ENCODE measurements at places on chromosomes 11 and 22.

- DNase-seq, result no peak
Observed at GRCh38 chr11:61555051-61555969, 25.6 kb downstream of the SYT7 start.

DNA sequence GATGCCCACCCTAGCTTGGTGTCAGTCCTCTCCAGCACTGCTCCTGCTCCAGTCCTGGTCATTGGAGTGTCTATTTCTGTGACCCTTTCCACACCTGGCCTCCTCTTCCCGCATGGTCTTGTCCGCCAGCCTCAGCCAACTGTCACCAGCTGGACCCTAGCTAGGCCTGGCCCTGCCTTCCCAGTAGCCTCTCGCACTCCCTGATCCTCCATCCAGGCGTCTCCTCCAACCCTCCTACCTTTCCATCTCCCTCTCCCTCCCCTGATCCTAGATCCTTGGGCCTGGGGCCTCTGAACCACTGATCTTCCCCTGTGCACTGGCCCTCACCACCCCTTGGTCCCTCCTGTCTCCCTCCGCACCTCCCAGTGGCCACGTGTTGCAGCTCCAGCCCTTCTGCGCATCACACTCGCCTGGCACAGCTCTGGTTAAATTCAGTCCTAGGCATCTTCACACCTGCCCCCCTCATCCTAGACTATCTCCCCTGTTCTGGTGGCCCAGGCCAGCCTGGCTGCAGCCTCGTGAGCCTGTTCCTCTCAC, 9.9 kb downstream of the SYNGR1 start:
- no peak for DNase-seq

- DNase-seq, result no peak
Observed at GRCh38 chr11:123065621-123066020, 3.7 kb upstream of the HSPA8 start.

GRCh38 chr22:35888181-35888870, 140.3 kb downstream of the RBFOX2 start:
- no peak for DNase-seq

- no peak for DNase-seq
Observed at GRCh38 chr11:19499026-19499669, 213.5 kb upstream of the NAV2 start.

DNA sequence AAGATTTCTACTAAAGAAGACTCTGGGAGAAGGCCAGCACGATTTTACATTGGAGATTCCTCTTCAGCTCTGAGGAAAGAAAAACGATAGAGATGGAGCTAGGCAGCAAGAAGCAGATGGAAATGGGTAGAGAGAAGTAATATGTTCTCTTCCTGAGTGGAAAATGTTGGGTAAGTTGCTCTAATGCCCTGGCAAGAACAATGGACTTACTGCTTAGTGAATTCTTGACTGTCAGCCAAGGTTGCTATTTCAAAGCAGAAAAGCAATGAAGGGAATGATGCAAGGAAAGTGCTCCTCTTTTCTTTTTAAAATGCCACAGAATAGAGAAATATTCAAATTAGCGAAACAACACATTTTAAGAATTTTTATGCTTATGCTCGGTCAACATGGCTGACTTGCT, 38.4 kb upstream of the CWF19L2 start:
- DNase-seq, result no peak

GRCh38 chr11:133790995-133791394, 54.3 kb downstream of the SPATA19 start:
- DNase-seq, result no peak

GRCh38 chr22:46537225-46537945, at the start of gene CELSR1:
Gene CELSR1, minus strand, starts transcription at chr22:46537620. Its CDS starts 450 bp downstream, at chr22:46537170.
- no peak for DNase-seq

GRCh38 chr11:116375221-116375620, 397.6 kb downstream of the BUD13 start:
- DNase-seq, result no peak

GRCh38 chr11:48034926-48035871, 54.8 kb downstream of the PTPRJ start:
- DNase-seq, result peak; percentile 93

DNA sequence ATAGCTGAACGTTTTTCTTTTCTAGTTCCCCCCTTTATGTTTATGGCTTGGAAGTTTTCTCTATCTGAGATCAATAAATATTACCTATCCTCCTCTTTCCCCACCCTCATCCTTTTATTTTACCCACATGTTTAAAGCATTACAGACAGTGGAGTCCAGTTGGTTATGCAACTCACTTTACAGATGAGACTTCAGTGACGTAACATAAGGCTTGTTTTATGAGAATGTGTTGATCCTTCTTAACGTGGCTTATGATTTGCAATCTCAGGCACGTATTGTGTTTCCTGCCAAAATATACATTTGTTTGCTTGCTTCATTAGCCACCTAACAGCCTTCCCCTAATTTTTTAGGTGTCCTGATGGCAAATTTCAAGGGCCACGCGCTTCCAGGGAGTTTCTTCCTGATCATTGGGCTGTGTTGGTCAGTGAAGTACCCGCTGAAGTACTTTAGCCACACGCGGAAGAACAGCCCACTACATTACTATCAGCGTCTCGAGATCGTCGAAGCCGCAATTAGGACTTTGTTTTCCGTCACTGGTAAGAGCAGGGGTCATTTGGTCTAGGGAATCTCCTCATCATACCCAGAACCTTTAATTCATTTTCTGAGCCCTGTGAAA, 36.6 kb downstream of the TMEM45B start:
- no peak for DNase-seq

GRCh38 chr11:44005956-44006355, 41.8 kb upstream of the ACCSL start:
- DNase-seq, result peak; percentile 51

- no peak for DNase-seq
Observed at GRCh38 chr11:133516845-133517244, 15.5 kb downstream of the OPCML start.

DNA sequence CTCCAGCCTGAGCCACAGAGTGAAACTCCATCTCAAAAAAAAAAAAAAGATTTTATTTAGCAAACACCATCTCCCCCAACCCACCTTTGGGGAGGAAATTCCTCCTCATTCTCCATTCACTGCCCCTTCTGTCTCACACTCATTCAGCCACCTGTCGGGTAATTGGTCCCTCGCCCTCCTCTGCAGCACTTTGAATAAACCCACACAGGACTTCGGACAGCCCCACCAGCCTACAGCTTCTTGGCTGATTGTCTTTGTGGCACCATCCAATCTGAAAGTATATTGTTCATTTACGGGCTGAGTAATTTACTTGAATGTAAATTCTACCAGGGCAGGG, 7.5 kb upstream of the GGA1 start:
- no peak for DNase-seq

GRCh38 chr11:95444309-95445241, 213.6 kb upstream of the SESN3 start:
- no peak for DNase-seq

GRCh38 chr11:118287006-118287405, 17.5 kb upstream of the CD3E start:
- no peak for DNase-seq

GRCh38 chr22:45564349-45565030, 61.8 kb downstream of the FBLN1 start:
- no peak for DNase-seq

DNA sequence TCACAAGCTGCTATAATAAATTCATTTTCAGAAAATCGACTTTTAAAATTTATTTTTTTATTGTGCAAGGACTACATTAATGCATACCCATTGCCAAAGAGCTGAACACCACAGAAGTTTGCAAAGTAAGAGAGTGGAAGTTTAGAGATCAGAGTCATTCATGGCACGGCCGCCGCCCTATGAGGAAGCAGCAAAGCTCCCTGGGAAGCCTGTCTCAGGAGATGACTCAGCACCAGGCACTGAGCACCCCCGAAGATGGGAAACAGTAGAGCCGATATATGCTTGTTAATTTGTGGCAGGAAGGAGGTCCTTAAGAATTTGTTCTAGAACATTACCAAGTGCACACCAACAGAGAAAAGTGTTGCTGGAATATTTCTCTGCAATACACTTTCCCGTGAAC, 693.7 kb downstream of the OPCML start:
- DNase-seq, result no peak

DNA sequence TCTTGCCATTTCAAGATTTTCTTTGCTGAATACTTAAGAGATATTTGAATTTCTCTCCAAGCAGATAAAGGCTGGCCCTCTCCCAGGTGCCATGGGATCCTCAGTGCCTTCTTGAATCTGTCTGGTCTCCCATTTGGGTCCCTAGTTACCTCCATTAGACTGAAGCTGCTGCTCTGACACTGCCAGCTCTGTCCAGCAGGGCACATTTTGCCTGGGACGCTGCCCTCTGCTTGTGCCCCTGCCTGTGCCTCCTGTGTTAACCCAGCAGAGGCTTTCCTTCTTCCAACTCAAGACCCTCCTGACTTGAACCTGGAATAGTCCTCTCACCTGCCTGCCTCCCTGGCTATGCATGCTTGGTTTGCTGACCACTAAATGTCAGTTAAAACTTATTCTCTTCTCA, 406.3 kb downstream of the BUD13 start:
- DNase-seq, result no peak

DNA sequence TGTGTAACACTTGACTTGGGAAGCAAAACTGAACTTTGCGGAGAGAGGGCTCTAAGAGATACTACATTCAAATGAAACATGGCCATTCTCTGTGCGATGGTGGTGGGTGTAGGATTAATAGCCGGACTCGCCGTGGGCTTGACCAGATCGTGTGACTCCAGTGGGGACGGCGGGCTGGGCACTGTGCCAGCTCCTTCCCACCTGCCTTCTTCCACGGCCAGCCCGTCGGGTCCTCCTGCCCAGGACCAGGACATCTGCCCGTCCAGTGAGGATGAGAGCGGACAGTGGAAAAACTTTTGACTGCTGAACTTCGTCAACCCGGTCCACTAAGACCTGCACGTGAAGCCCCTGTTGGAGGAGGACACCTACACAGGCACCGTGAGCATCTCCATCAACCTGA, 137.4 kb downstream of the OR4C45 start:
- no peak for DNase-seq

- DNase-seq, result no peak
Observed at GRCh38 chr11:66291706-66292542, at the start of gene TMEM151A. Gene TMEM151A, plus strand, starts transcription at chr11:66291894. Its CDS starts 120 bp downstream, at chr11:66292014.
